Activated T-cell treated with anti-CD3 and anti-CD28 coated beads, Interleukin-2, amount 50 U/mL, for 4 hours (primary cell): ENCODE measurements at places on chromosomes 4 and X. TPM values are rescaled to one million over a fixed set of nuclear protein-coding genes. Genes with fewer than 3 reads are reported as not detected.
A peak's percentile ranks its signal among the peaks of the same experiment; 100 is the strongest.

Gene FOXR2
- not detected for total RNA-seq

- DNase-seq, result no peak
These were observed 480.7 kb downstream of the GRXCR1 start for GRCh38 chr4:43373201-43373600.

Gene CT45A2
- total RNA-seq, result not detected

- DNase-seq, result no peak
These were observed 37.4 kb upstream of the PACRGL start for GRCh38 chr4:20662851-20663250.

DNA sequence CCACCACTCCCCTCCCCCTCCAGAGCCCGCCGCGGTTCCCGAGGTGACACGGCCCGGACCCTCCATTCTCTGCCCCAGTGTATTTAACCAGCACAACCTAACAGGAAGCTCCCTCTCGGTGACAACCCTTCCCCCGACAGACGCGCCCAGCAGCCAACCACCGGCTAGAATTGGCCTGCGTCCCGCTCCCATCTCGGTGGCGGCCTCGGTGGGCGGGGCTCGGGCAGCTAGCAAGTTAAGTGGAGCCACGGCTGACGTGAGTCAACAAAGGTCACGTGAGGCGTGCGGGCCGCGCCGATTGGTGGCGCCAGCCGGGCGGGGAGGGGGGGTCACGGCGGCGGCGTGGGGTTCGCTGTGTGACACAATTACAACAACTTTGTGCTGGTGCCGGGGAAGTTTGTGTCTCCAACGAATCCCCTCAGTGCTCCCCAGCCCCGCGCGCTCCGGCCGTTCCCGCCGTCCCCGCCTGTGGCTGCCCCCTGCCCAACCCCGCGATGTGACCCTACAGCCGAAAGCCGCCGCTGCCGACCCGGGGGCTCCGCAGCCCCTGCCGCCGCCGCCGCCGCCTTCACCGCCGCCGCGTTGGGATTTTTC is at the start of gene KDM6A:
Gene KDM6A, plus strand, starts transcription at position 368 of the 594 bp plus-strand sequence. CDS start 364 bp downstream, outside the sequence.
- DNase-seq, result peak; percentile 99

Gene SMIM10
- 0.86 TPM for total RNA-seq

Gene IL21
- total RNA-seq, result 109 TPM

Gene PCYT1B
- not detected for total RNA-seq

DNA sequence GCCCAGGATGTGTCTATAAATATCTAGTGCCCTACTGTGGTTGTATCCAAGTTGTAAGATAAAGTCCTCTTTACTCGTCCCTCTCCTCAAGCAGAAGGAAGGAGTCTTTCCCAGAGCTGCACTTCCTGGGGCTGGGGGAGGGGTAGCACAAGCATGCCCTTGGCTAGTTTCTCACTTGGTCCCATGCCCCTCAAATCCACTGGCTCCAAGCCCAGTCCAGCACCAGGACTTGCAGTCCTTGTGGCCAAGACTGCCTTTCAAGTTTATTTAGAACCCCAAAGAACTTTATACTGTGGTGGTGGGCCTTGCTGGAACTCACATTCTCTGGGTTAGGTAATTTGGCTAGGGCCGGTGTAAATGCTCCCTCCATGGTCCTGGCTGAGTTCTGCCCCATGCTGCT is 43.2 kb upstream of the SLC10A4 start:
- DNase-seq, result no peak

DNA sequence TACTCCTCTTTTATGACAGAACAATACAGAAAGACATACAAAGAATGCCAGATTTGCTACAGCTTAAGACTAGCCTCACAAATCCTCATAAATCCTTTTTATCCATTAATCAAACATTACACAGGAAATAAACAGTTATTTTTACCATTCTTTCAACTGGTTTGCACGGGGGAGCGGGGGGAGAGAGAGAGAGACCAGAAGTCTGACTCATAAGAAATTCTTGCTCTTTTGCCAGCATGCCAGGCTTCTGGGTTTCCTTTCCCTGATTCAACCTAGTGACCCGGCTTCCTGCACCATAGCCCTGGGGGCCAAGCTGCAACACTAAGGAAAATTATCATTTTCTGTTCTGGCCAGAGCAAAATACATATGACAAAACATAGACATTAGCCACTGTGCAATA is 6.8 kb upstream of the RRAGB start:
- DNase-seq, result no peak

GRCh38 chrX:47311932-47312774 is 58.2 kb upstream of the ZNF157 start:
- DNase-seq, result peak; percentile 36

- DNase-seq, result no peak
These were observed 76.0 kb upstream of the FAM47B start for GRCh38 chrX:34866646-34867045.

DNA sequence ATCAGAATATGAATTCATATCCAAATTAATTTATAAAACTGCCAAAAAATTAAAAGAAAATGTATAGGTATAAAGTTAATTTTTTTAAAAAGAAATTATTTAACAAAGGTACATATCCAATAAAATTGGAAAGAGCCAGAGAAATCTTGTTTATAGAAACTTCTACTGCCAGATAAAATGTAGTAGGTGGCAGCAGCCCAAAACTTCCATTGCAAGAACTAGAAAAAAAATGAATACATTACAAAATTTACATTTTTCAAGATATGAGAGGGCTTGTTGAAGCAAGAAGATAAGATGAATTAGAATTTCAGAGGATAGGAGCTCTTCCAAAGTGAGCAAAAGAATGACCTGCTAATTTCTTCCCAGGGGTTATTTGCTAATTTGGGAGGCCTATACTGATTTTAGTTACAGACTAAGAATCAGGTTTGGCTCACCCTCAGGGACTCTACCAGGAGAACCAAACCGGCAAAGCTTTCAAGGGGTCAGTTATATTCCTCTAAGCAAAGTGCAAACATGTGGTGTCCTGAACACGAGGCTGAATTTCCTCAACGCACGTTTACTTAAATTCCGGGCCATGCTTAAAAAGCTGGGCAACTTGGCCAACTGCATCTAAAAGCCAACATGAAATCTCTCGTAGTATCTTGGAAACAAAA is 17.5 kb downstream of the ANKRD50 start:
- DNase-seq, result no peak

Gene CXCL5
- not detected for total RNA-seq

Gene IL13RA1
- 0.40 TPM for total RNA-seq

GRCh38 chr4:71608678-71609071 is 175.2 kb downstream of the GC start:
- no peak for DNase-seq

Gene USP51
- 0.56 TPM for total RNA-seq

DNA sequence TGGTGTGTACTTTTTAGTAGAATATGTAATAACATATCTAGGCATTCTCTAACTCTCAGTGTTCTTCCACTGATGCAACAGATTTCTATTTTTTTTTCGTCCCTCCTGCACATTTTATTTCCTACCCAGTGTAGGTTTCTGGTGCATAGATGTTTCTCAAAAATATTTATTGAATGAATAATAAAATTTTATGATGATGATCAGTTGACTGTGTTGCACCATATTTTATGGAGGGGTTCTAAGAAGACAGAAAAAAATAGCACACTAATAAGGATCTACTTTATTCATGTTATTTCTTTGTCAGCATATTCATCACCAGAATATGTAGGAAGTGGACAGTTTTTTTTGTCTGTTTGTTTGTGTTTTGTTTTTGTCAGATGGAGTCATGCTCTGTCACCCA is 2529.3 kb downstream of the ARAP2 start:
- no peak for DNase-seq

DNA sequence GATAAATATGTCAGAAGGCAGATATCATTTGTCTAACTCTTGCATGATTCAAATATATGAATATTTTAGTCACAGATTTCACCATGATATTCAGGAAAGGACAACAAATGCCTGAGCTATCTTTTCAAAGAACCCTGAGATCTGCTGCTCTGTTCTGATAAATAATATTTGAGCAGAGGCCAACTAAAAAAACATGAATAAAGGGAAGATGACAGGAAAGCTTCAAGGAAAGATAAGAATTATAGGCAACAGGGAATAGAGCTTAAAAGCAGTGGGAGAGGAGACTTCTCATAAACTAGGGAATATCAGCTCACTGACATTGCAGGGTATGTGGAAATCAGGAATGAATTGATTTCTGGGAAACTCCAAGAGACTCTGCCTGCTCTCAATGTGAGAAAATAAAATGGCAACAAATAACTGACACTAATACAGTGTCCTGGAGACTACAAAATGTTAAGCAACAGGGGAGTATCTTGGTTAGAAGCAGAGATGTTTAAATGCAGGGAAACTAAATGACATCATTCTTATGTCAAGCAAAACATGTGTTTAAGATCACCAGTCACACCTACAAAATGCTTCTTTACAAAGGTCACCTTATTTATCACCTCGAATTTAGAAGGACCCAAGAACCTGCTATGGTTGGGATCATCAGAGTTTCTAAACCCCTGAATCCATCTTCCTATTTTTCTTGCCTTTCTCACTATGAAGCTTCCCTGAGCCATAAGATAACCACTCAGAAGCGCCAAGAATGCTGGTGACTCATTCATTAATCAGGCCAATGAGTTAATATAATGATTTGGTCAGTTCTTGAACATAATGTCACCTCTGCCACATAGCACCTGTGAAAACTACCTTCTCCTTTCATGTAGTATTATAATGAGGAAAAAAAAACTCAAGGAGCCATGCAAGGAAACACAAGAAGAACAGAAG is 78.1 kb downstream of the NDST3 start:
- DNase-seq, result no peak

- DNase-seq, result no peak
These were observed 81.4 kb downstream of the RBM47 start for GRCh38 chr4:40548256-40548655.

Gene SH2D1A
- total RNA-seq, result 27.5 TPM

DNA sequence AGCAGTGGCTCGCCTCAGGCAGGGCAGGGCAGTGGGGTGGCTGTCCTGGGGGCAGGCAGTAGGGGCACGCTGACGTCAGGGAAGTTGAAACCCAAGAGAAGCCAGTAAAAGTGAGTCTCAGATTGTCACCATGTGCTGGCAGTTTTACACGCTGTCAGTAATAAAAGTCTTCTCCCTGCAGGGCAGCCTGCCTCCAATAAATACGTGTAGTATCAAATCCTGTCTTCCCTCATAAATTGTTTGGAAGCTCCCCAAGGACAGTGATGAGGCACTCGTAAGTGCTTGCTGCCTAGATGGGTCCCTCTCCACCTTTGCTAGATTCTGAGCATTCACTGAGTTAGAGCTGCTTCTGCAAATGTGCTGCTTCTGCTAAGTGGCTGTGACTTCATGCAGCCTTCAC is 60.8 kb upstream of the MSANTD1 start:
- DNase-seq, result no peak

DNA sequence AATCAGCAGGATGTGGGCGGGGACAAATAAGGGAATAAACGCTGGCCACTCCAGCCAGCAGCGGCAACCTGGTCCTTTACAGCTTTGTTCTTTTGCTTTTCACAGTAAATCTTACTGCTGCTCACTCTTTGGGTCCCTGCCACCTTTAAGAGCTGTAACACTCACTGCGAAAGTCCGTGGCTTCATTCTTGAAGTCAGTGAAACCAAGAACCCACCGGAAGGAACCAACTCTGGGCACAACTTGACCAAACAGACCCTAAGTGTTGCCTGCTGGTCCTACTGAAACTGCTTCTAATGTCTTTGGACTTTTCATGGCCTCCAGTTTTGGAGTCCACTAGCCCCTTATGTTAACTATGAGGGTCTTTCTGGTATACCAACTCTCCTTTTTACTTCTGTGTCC is 566.2 kb upstream of the IGFBP7 start:
- DNase-seq, result no peak
